ENCODE measurements at places on chromosomes 5 and 9.

GRCh38 chr5:462051-462481, 19.1 kb downstream of the EXOC3 start:
- no peak for DNase-seq

- no peak for DNase-seq
These were observed 90.6 kb upstream of the SLC25A48 start for GRCh38 chr5:135743705-135744411.

- peak; percentile 73 for DNase-seq
These were observed 1.0 kb upstream of the EFNA5 start for GRCh38 chr5:107671742-107672210.

- peak; percentile 10 for DNase-seq
These were observed 269.9 kb downstream of the PRR16 start for GRCh38 chr5:120734033-120734432.

DNA sequence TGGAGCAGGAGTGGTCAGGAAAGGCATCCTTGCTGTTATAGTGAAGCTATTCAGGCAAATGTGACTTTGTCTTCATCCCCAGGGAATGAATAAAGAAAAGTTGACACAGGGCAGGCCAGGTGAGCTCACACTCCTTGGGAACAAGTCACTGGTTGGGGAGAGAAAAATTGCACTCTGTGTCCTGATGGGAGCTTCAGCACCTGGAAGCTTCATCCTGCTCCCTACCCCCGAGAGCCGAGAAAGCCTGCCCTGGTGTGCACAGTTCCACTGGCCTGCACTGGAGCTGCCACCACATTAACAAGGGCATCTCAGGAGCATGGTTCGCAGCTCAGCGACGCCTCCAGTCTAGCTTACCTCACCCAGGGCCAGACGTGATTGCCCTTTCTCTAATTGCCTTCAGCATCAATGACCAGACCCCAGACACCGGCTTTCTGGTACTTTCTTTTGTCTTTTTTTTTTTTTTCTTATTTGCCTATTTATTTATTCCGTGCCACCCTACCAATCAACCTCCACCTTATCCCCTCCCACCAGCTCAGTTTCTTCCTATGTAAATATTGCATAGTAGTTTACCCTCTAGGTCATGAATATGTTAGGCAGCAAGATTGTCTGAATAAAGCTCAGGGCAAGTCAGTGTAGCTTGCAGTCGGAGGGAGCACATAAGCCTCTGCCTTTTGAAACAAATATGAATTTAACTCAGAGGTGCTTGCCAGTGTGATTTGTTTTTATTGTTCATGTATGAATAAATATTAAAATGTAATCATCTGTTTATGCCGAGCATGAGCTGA, 87.4 kb downstream of the DOCK2 start:
- no peak for DNase-seq

DNA sequence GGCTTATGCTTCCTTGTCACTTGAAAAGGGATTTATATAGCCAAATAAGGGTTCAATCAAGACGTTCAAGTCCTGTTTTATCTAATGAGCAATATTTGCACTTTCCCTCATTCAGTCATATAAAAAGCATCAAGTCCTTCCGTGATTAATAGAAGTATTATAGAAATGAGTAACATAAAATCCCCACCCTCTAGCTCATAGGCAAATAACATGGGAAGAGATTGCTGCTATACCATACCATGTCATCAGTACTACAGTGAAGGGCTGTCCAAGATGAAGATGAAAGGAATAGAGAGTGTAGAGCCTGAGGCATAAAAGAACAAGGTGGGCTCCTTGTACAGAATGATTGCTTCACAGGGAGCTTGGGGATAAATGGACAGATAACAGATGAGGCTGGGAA, 20.4 kb upstream of the PAPPA start:
- DNase-seq: no peak

DNA sequence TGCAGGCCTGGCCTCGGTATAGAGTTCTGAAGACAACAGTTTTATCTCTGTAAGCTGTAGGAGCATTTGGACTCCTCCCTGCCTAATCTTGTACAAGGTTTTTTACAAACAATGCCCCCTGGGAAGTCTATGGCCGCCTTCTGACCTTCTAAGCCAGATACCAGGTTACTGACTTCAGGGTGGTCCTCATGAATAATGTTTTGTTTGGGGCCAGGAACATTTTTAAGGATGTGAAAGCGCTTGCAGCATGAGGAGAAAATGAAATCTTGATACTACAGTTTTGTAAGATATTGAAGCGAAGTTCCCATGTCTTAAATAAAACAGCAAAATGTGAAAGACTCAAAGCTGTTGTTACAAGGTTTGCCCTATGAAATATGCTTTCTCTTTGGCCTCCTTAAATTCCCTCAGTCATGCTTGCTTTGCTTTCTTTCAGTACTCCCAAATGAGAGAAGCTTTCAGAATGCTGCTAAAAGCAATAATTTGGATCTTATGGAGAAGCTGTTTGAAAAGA, 5.2 kb downstream of the ANKDD1B start:
- DNase-seq: no peak

DNA sequence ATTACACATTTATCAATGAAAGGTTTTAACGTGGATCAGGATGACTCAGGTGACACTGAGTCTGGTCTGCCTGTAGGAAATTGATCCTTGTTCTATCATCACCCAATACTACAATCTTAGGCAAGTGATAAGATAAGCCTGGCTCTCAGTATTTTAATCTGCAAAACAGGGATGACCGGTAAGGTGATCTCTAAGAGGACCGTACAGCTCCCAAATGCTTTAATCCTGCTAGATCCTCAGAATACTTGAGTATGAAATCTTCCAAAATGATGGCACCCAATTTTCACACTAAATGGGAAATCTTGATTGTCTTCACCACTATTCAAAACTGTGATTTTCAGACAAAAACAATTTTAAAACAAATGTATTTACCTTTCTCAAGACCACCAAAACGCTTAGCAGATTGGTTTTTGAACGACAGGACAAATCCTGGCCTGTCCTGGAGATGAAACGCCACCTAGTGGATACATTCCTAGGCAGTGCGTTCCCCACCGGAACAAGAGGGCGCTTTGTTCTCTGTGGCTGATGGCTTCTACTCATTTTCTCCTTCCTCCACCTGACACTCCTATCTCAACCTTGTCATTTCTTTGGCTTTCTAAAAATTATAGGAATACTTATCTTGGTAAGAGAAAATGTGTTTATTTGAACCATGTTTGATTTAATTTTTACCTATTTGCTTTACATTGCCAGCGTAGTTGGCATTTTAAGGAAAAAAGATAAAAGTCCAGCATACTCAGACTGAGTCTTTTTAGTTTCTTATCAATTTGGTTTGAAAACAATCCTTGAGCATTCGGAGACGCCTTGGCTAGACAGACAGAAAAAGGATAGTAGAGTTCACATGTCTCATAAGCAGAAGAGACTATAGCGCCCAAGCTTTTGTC, 41.2 kb upstream of the VCAN start:
- DNase-seq: peak; percentile 63

DNA sequence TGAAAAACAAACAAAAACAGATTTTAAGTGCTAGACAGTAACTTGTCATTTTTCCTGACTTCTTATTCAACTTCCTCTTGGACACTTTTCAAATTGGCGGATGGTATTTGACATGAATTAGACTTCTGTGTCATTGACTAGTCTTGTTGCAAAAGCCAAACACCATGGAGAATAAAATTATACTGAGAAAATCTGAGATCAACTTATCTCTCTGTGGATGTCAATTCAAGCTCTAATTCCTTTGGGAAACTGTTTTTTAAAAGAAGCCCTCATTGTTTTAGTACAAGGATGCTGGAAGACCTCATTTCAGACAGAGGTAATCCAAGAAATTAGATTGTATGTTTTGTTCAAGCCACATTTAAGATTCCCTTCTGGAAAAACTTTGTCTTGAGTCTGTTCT, 831.0 kb downstream of the SEMA5A start:
- no peak for DNase-seq

DNA sequence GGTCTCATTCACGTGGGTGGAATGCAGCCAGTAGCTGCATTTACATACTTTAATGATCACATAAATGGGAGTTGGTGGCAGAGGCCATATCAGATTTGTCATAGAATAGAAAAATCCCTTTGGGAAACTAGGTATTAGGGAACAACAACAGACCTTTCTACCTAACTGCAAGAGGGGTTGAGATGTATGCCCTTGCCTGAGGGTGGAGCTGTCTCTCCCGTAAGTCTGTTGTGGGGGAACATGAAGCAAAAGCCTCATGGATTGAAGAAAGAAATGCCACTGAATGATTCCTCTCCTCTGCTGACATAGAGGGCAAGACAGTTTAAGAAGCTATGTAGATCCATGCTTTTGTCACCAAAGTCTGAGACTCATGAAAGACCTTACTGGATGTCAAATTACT, 461.3 kb downstream of the SPOCK1 start:
- DNase-seq: no peak

GRCh38 chr5:102600964-102601363, 102.2 kb upstream of the SLCO6A1 start:
- DNase-seq: no peak

GRCh38 chr9:92725266-92725545, 39.4 kb downstream of the BICD2 start:
- DNase-seq: no peak

GRCh38 chr9:81465468-81466011, 223.8 kb downstream of the TLE1 start:
- peak; percentile 23 for DNase-seq

- no peak for DNase-seq
These were observed 16.6 kb downstream of the OR2V1 start for GRCh38 chr5:181114284-181114843.

GRCh38 chr9:95118596-95118995, 198.9 kb downstream of the FANCC start:
- DNase-seq: no peak

DNA sequence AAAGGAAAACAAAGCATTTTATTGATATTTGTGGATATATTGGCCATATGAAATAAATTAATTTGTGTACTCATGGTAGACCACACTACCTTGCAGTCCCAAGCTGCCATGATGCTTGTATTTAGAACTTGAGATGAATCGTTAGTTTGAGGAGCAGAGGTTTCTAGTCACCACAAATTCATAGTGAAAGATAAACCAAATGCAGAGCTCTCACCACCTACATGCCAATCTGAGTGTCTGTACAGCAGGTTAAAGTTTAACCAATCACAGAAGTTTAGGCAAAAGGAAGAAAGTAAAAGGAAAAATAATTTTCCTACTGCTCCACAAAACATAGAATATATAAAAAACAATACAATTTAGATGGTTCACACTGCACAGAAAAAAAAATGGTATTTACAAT, 163.6 kb upstream of the FTMT start:
- no peak for DNase-seq

DNA sequence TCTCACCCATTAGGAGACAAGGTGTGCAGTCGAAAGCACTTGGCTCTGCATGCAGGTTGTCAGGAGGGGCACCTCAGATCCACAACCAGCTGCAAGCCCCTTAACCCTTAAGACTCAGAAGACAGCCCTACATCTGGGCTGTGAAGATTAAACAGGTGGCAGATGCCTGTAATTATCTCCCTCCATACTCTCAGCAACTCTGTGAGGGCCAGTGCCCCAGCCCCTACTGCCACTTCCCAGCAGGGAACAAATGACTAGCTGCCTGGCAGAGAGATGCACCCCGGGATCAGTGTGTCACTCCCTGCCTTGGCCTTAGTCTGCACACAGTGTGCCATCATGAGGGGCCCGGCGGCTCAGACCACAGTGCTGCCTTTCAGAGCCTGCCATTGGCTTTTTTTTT, 42.0 kb downstream of the CRB2 start:
- DNase-seq: no peak

DNA sequence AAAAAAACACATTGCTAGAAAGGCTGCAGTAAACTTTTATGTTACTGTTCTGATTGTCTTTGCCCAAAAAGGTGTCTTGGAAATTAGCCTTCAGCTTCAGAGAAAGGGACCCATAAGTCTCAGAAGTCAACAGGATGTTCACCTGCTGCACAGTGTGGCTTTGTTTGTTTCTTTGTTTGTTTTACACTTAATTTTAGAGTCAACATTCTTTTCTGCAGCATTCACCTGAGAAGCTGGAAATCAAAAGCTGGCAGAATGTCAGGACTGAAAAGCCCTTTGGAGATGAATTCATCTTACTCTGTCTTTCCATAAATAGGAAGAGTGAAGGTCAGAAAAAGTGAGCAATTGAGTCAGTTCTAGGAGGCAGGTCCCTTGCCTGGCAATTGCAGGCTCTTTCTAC, 170.0 kb downstream of the PAPPA start:
- DNase-seq: no peak

Measured in AG08396 (cell line).